IMR-90 (cell line): ENCODE measurements at places on chromosomes 2 and 18. TPM values are rescaled to one million over a fixed set of nuclear protein-coding genes. Genes with fewer than 3 reads are reported as not detected.
A peak's percentile ranks its signal among the peaks of the same experiment; 100 is the strongest.

SCN7A gene
- total RNA-seq, result 0.90 and 1.7 TPM in 2 replicates

DNA sequence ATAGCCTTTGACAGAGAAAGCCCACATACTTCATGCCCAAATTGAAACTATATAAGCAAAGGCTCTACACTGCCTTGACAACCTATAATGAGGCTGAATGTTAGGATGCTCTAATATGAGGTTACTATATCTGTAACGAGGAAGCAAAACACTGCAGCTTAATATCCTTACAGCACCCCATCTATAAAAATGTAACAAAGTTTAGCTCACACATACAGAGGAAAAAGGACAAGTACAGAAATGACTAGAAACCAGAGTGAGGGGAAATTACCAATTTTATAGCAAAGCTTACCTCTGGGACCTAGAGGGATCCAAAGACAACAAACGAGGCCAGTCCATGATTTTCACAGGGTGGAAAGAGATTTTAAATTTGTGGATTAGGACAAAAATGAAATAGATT lies 138.5 kb downstream of the COL4A4 start:
- DNase-seq, result no peak

- DNase-seq, result no peak
Observed at GRCh38 chr2:147094077-147094476, 750.8 kb upstream of the ACVR2A start.

VWC2L gene
- not detected in 2 replicates for total RNA-seq

GRCh38 chr2:3025261-3025660 lies 352.4 kb downstream of the EIPR1 start:
- no peak for DNase-seq

DNA sequence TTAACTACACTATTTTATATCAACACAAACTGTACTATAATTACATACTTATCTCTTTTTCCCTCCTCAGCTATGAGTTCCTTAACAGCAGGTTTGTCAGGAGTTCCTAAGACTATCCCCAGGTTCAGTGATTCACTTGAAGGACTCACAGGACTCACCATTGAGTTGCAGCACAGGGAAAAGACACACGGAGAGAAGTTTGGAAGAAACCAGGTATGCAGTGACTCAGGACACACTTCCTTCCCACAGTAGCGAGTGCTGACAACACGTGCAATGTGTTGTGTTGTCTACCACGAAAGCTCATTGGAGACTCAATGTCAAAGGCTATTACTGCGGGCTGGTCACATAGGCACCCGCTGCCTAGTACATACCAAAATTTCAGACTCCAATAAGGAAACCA lies 32.0 kb downstream of the MGAT4A start:
- DNase-seq, result no peak

DNA sequence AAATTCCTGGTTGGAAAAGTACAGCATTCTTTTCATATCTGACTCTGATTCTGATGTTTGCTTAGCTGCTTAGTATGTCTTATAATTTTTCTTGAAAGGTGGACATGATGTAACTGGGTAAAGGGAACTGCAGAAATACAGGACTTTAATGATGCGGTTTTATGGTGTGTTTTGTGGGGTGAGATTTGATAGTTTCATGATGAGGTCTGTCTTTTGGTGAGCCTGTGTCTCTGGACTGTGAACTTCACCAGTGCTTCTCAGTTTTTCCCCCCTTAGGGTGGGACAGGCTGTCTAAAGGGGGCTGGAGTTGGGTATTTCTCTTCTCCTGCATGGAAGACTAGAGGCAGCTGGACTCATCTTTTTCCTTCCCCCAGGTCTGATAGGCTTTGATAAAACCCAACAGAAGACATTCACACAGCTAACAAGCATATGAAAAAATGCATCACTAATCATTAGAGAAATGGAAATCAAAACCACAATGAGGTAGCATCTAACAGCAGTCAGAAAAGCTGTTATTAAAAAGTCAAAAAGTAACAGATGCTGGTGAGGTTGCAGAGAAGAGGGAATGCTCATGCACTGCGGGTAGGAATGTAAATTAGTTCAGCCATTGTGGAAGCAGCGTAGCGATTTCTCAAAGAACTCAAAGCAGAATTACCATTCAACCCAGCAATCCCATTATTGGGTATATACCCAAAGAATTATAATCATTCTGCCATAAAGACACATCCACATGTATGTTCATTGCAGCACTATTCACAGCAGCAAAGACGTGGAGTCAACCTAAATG lies 77.6 kb downstream of the EPC2 start:
- peak; percentile 24 for DNase-seq

DNA sequence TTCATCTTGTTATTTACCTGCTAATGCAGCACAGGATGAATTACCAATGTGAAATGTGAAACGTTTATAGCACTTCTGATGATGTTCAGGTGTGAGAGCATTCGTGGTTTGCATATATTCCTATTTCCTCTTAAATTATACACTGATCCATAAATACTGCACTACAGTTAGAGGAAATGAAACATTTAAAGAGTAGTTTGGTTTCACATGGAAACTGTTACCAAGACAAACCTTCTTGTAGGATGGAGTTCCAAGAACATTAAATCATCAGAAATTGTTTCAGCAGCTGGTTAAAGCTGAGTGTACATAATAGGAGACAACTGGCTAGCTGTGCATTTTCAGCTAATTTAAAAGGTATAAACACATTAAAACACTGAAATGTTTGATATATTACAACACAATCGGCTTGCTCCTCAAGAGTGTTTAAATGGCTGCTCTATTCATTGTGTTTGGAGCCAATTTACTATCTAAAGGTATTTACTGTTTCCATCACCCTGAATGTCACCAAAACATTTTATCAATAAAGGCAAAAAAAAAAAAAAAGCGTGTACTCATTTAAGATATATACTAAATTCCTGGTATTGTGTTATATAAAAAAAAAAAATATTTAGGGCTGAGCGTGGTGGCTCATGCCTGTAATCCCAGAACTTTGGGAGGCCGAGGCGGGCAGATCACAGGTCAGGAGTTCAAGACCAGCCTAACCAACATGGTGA lies 100.6 kb downstream of the DYM start:
- DNase-seq, result peak; percentile 90

GRCh38 chr2:98269274-98269673 lies 77.0 kb upstream of the CNGA3 start:
- DNase-seq, result peak; percentile 63

CCDC68 gene
- total RNA-seq, result 0.54 and 1.4 TPM in 2 replicates
